Airway epithelial cell (primary cell): ENCODE measurements at places on chromosomes 1 and 21. TPM values are rescaled to one million over a fixed set of nuclear protein-coding genes. Genes with fewer than 3 reads are reported as not detected.

The DIO1 gene
- total RNA-seq, result 0.35 TPM in 1 of 2 replicates, not detected in the other

The NUDC gene
- total RNA-seq, result 91.7 and 98.7 TPM in 2 replicates

The MIXL1 gene
- not detected in 2 replicates for total RNA-seq

The CCSAP gene
- 3.5 and 6.2 TPM in 2 replicates for total RNA-seq

The ZNF648 gene
- 0.14 TPM in 1 of 2 replicates, not detected in the other for total RNA-seq
